Activated naive CD8-positive, alpha-beta T cell treated with anti-CD3 and anti-CD28 coated beads, Interleukin-2, amount 50 U/mL, for 24 hours (primary cell): ENCODE measurements at places on chromosomes 11 and 22.
A peak's percentile ranks its signal among the peaks of the same experiment; 100 is the strongest.

DNA sequence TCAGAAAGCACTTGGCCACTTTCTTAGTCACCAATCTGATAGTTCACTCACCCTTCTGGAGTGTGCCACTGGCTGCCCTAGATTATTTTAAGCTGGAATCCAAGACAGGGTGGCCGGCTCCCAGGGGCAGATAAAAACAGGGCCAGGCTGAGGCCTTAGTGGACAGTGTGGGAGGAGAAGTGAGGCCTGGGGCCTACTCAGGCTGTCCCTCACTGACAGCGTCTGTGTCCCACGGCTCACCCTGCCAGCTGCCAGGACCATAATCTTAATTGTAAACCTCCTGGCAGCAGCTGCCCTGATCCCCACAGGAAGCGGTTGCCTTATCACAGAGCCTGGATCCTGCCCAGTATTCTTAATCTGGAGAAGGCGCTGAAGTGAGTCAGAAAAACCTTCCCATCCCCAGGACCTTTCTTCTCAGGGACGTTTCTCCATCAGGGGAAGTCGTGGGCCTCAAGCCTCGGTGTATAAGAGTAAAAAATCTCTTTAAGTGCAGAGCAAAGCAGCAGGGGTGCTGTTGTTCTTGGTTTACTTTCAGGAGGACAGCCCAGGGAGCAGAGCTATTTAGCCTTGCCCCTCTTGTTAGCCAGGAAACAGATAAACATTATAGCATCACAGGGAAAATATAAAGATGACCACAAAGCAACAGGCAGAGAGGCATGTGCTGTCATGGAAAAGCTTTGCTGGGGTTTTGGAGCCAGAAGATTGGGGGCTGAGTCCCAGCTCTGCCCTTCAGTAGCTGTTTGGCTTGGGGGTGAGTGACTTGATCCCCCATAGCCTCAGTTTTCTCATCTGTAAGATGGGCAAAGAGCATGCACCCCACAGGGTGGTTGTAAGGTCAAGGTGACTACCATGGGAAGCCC lies 39.6 kb downstream of the TSPAN18 start:
- no peak for DNase-seq

- no peak for DNase-seq
Measured at GRCh38 chr11:46498179-46498578, 95.6 kb downstream of the AMBRA1 start.

DNA sequence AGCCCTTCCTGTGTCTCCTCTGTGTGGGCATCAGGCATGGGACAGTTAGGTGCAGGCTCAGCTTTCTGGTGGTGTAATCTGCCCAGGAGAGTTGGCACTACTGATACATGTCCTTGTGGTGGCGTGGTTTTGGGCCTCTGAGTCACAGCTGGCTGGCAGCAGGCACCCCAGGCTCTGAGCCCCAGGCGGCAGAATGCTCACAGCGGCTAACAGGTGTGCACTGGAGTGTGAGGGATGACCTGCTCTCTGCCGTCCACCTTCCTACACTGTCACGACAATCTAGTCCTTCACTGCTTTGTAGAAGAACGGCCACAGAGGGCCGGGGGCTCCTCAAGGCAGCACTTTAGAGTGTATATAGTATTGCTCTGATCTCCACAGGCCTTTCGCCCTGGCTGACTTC lies 100.3 kb upstream of the PITPNB start:
- no peak for DNase-seq

DNA sequence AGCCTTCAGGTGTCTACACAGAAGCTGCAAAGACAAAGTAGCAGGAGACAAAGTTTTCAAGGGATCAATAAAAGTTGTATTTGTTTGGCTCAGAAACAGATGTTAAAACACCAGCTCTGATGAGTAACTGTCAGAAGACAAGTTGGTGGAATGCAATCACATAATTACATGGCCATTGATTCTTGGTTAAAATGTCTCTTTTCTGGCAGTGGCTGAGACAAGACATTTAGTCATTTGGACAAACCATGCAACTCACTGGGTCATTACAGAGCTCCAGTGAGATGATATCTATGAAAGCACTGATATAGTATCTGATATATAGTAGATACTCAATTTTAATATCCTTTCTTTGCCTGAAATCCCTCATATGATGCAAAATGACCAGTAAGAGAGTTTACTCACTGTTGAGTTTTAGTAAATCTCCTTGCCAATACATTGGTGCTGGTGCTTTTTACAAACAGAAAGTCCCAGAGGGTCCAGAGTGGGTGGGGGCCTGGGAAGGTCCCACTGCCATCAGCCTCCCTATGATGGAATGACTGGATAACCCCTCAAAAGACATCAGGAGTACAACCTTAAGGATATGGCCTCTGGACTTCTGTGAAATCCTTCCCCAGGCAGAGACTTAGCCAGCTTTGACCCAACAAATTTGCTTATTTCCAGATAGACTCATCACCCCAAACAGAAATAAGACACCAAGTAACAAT lies 95.0 kb downstream of the SLC1A2 start:
- no peak for DNase-seq

DNA sequence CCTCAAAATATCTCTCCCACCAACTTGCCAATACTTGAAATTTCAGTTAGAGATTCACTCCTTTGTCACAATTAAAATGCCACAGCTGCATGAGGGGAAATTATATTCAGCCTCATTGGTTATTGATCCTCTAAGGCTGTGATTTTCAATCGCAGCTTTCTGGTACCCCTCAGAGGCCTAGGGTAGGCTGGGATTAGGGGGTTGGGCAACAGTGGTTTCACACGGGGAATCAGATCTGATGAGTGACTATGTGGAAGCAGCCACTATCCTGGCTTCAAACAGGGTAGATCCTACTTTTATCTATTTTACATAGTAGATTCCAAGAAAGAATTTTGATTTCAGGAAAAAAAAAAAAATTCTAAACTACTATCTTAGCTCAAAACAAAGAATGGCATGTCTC lies 252.5 kb downstream of the DCDC1 start:
- DNase-seq = no peak

DNA sequence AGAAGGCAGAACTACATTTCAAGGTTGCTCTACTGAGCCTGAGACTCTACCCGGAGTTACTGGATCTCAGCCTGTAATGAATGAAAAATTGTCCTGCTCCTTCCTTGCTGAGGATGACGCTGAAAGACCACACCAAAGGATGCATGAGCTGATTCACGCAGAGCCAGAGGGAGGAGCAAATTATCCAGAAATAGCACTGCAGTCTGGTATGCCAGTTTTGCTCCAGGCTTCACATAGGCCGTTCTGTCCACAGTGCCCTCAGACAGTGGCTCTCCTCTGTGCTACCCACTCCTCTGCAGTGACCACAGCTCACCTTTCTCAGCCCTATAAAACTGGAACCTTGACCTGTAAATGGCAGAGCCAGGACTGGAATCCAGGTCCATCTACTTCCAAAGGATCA lies 79.3 kb upstream of the GALNT18 start:
- no peak for DNase-seq

DNA sequence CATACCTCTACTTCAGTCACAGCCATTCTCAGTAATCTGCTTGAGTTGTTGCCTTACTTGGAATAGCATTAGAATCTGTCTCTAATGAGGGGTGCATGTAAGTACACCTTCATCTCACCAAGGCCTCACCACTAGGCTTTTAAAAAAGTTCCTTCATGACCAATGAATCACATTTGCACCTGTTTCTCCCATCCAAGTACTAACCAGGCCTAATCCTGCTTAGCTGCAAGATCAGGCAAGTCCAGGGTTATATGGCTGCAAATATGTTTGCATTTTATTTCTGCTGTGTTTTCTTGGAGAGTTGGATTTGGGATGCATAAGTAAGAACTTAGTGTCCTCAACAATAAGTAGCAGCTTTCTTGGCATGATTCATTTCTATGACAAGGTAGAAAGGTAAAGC lies 66.9 kb downstream of the BBOX1 start:
- no peak for DNase-seq

DNA sequence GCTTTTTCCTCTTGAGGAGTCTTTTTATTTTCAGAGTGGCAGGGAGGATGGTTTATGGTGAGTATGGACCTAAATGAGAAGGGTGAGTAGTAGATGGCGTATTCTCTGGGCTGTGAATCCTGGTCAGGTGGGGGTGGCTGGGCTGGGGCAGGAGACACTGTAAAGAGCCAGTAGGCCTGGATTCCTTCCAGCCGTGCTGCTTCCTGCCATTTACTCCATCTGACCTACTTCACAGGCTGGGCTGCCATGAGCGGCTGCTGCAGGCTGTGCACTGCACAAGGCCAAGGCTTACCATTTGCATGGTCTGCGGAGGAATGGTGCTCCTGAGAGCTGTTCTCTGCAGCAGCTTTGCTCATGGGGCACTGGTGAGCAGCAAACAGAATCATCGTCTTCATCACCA lies 297.6 kb downstream of the KIRREL3 start:
- no peak for DNase-seq

- peak; percentile 84 for DNase-seq
Measured at GRCh38 chr11:797296-798092, 587 bp downstream of the SLC25A22 start.

GRCh38 chr11:73292525-73292894 lies 15.6 kb upstream of the ARHGEF17 start:
- DNase-seq = no peak

DNA sequence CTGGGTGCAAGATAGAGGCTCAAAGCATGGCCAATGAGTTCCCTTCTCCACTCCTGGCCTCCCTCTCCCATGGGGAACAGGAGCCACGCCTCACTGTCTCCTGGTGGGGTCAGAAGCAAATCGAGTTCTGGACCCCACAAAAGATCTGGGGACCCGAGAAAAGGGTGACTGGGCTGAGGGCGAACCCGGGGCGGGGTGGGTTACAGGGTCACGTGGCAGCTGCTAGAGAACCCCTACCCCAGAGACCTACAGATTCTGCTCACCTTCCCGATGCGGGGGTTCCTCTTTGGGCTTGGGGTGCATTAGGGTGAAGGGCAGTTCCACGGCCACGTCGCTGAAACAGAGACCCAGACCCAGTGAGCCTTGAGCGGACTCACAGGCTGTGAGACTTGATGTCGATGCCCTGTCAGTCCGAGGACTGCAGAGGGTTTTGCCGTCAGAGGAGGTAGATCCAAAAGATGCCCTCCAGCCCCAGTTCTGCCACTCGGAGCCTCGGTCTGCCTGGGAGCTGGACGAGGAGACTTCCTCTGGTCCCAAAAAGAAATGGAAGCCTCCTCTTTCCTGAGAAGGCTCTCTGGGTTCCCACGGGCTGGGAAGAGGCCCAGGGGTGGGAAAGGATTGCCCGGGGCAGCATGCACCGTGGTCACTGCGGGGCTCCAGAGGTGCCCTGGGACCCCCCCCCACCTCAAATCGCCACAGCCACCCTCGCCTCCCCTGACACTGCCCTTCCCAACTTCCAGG lies 28.2 kb downstream of the TPBGL start:
- no peak for DNase-seq

DNA sequence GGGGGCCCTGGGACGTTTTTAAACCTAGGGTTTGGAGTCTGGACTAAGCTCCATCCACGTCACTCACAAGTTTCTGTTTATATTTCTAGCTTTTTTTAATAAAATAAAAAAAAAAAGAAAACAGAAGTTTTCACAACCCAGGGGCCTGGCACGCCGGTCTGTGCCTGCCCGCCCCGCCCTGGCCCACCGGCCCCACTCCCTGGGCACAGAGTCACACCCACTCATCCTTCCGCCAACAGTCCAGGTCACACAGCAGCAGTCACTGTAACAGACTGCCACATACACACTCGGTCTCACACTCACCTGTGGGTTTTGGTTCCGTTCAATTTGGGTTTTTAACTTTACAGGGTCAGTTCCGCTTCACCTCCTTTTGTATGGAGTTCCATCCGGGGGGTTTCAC lies 5.3 kb upstream of the ACR start:
- no peak for DNase-seq

DNA sequence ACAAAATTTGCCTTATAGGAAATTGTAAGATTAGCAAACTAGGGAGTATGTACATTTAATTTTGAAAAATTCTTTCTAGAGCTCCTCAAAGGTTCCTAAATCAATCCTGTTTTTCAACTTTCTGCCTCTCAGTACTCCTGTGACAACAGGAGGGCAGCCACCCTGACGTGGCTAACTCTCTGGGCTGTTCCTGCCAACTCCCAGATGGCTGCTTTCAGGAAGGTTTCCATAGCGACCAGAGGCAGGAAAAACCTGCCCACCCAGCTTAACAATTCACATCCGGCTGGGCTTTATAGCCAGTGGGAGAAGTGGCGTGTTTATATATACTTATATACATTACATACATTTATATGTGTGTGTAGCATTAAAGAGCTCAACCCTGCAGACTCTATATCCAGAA lies 26.5 kb downstream of the SGSM3 start:
- no peak for DNase-seq

GRCh38 chr11:19595840-19596751 lies 116.5 kb upstream of the NAV2 start:
- DNase-seq = no peak

GRCh38 chr11:62150887-62151736 lies 27.3 kb downstream of the INCENP start:
- DNase-seq = no peak

- no peak for DNase-seq
Measured at GRCh38 chr11:64605244-64605560, 14.2 kb downstream of the SLC22A12 start.

- DNase-seq = no peak
Measured at GRCh38 chr22:37545703-37546436, 14.4 kb upstream of the CDC42EP1 start.

DNA sequence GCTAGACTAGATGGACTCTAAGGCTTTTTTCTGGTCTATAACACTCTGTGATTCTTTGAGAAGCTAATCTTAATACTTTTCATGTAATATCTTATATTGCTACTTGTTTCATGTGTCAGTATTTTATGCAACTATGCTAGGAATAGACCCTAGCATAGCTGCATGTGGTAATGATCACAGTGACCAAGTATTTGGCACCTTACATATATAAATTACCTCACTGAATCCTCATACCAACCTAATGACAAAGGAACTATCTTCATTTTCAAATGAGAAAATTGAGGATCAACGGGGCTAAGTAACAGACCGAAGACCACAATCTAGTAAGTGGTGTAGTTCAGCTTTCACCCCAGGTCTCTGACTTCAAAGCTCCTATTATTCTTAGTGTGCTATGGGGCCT lies 327.3 kb upstream of the PITPNB start:
- DNase-seq = no peak

DNA sequence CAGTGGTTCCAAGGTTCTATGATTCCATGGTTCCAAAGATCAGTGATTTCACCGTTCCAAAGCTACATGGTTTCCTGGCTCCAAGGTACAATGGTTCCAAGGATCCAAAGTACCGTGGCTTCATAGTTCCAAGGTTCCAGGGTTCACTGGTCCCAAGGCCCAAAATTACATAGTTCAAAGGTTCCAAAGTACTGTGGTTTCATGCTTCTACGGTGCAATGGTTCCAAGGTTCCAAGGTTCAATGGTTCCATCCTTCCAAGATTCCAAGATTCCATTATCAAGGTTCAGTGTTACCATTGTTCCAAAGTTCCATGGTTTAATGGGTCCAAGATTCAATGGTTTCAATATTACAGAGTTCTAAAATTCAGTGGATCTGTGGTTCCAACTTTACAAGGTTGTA lies 43.0 kb upstream of the SEPTIN5 start:
- DNase-seq = no peak
